ENCODE measurements at places on chromosomes 2 and 18. TPM values are rescaled to one million over a fixed set of nuclear protein-coding genes. Genes with fewer than 3 reads are reported as not detected.

DNA sequence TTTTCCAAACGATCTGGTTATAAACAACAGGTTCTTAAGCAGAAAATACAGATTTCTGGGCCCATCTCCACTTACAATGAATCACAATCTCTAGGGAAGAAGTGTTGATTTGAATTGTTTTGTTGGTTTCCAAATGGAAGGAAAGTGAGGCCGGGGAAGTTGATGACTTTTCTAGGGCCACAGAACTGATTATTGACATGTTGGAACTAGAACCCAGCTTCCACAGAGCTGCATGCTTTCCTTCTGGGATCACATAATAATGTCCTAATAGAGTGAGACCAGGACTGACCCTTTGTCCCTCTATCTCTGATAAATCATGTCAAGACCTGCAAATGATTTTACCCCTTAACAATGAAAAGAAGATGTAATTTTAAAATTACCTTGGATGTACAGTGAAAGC, 332.2 kb downstream of the OSR1 start:
- no peak for DNase-seq

DNA sequence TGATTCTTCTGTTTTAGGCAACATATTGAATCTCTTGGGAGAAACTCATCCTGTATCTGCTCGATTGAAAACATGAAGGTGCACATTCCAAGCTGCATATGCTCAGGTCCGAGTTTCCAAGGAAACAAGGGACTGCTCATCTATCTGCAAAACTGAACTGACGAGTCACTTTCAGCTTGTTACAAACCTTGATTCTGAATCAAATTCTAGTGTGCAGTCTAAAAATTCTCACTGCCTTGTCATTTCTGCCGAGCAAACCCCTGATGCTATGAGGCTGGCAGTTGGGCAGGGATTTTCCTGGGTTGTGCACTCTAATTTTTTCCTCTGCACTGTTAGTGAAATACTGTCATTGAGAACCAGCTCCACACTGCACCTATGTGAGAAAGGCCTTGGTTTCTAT, 101.3 kb upstream of the ETAA1 start:
- no peak for DNase-seq

DNA sequence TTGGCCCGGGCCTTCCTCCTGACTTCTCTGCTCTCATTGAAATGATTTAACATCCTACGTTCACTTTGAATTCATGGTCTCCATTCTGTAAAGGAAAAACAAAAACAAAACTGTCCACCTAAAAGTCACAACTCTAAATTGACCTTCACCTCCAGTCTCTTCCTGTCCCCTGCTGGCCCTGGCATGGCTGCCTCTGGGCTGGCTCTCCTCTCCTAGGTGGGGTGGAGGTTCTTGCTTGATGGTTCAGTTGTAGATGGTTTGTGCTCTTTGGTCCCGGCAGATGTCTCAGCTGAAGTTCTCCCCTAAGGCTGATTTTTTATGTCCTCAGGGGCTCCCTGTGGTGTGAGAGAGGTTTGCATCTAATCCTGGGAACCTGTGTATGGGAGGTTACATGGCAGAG, 121.1 kb downstream of the ACKR3 start:
- no peak for DNase-seq

Gene FNDC4
- not detected for total RNA-seq

Gene MAPK4
- not detected for total RNA-seq
